ENCODE measurements at places on chromosomes 16 and 17.
A peak's percentile ranks its signal among the peaks of the same experiment; 100 is the strongest.

DNA sequence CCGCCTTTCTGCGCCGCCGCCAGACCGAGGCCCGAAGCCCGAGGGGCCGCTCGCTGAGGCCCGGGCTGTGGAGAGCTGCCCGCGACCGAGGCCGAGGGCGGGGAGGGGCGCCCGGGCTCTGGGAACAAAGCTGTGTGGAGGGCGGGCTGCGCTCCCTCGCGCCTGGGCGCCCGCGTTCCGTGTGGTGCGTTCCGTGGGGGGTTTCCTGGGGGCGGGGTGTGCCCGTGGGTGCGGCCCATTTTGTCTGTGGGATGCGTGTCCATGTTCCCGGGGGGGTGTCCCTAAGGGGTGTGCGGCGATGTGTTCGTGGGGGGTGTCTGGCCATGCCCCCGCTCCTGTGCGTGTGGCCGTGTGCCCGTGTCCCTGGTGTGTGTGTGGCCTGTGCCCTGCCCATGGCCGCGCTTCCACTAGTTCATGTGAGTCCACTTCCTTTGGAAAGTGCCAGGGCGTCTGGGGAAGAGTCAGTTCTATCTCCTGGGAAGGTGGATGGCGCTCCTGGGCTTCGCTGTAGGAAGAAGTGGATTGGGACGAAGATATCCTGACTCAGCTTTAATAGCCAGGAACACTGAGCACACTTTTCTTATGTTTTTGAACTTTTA is 520 bp downstream of the JPT2 start:
- DNase-seq: peak; percentile 48

- no peak for DNase-seq
Measured at GRCh38 chr16:68426347-68426652, 22.0 kb downstream of the SMPD3 start.

DNA sequence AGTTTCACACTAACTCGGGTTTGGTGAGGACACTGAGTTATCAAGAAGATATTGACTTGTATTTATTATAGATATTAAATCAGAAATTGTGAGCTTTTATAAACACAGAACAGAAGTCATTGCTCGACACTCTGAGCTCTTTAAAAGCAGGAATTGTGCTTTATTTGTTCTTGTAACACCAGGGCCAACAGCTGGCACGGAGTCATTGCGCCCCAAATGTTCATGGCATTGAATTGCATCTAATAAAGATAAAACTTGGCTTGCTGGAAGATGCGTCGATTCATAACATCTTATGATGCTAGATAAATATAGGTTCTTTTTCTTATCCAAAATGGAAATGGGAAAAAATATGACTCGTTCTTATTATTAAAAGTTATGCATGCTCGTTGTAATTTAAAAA is 11.8 kb upstream of the MLYCD start:
- DNase-seq: no peak

DNA sequence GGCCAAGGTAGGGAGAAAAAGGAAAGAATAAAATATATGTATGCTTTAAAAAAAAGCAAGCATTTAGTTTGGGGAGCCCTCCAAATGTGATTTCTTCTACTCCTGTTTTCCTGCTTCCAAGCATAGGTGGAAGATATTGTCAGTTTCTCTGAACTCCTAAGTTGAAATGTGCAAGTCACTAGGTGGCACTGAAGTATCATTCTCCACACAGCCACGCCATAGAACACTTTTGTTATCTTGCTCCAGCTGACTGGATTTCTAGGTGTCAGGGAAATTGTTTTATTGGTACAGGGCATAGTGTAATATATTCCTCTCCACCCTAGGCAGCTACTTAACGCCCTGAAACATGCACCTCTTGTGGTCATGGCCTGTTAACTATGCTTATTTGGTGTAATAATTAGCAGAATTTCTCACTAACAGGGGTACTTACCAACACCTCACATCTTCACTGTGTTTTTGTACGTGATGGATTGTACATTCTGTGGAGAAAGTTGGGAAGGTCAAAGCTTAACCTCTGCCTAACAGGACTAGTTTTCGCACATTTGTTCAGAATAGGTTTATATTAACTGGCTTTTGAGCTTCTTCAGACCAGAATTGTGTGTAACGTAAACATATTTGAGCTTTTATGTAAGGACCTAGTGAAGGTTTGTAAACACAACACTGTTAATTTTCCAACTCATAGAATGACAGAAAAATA is 69.3 kb downstream of the FTO start:
- DNase-seq: peak; percentile 28

DNA sequence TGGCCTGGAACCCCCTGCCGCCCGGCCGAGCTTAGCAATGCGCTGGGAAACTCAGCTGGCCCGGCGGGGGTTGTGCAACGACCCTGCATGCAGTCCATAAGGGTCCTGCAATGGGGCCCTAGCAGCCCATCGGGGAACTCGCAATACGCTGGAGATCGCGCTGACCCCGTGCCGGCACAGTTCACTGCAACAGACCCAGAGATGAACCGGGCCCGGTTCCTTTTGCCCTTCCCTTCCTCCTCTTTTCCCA is 375 bp downstream of the SLC25A11 start:
- no peak for DNase-seq

- no peak for DNase-seq
Measured at GRCh38 chr17:48093341-48094045, 7.8 kb downstream of the CBX1 start.

DNA sequence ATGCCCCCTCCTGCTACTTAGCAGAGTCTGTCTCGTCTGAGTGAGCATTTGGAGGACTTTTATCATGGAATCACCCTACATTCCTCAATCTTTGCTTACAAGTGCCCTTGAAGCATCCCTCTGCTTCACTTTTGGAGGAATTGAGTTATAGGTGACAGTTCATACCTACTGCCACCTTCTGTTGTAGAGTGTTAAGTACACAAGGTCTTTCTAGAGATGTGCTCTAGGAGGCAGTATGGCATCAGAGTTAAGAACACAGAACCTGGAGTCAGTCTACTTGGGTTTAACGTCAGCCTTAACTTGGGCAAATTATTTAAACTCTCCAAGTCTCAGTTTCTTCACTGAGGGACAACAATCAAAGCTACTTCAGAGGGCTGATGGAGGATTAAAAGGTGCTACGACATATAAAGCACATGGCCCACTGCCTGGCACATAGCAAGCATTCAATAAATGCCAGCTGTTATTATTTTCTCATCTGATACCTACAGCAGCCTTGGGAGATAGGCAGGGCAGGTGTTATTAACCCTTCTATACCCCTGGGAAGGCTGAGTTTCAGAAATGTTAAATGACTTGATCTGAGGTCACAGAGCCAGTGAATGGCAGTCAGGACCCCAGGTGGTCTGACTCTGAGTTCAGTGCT is 62.2 kb downstream of the UTP18 start:
- DNase-seq: peak; percentile 46

DNA sequence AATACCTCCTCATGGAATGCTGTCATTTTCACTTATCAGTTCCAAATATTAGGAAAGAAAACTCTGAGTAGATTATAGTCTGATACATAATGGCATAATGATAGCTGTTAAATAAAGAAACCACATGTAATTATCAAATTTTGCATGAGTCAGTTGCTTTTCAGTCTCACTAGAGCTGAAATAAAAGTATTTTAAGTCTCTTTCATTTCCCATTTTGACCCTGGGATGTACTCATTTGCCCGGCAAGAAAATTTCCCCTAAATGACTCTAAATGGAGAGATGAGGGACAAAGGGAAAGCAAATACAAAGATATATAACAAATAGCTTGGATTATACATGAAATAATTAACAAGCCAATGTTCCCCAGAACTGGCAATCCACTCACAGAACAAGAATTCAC is 47.9 kb upstream of the CPHXL start:
- DNase-seq: no peak
